ENCODE measurements at places on chromosomes 5 and 9. TPM values are rescaled to one million over a fixed set of nuclear protein-coding genes. Genes with fewer than 3 reads are reported as not detected.

Gene TSSK1B
- not detected for polyA plus RNA-seq

Gene PANK3
- 5.6 TPM for polyA plus RNA-seq

Gene FGF1
- polyA plus RNA-seq: not detected

Gene UBE2QL1
- polyA plus RNA-seq: not detected

Gene TLR4
- polyA plus RNA-seq: 1.8 TPM

Gene HAVCR2
- polyA plus RNA-seq: 0.53 TPM

Gene KIF4B
- polyA plus RNA-seq: not detected

Gene EIF4EBP3
- 90.3 TPM for polyA plus RNA-seq

Measured in naive B cell (primary cell).